ENCODE measurements at places on chromosomes 11 and 22.
A peak's percentile ranks its signal among the peaks of the same experiment; 100 is the strongest.

DNA sequence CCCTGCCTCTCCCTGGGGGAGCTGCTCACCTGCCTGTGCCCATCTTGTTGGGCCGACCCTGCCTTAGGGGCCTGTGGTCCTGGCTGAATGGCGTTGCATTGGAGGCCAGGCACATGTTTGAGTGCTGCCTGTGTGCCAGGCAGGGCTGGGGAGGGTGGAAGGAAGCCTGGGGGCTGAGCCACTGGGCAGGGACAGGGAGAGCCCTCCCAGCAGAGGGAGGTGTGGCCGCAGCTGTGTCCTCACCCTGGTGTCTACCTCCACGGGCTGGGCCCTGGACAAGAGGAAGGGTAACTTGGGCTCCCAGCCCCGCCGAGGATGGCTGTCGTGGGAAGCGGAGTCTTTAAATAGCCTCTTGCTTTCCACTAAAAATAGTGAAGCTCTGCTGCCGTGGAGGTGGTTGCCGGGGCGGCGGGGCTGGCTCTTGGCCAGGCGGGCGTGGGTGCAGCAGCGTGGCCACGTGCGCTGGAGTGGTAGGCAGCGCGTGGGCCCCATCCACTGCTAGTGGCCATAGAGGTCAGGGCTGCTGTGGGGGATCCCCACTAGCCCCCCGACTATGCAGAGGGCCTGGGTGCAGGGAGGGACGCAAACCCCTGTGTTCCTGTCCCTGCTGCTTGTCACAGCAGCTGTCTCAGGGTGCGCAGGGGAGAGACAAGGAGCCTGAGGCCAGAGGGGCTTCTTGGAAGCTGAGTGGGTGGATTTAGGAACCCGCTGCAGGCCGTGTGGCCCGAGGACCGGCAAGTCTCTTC lies 6.2 kb downstream of the ZDHHC8 start:
- DNase-seq, result no peak

DNA sequence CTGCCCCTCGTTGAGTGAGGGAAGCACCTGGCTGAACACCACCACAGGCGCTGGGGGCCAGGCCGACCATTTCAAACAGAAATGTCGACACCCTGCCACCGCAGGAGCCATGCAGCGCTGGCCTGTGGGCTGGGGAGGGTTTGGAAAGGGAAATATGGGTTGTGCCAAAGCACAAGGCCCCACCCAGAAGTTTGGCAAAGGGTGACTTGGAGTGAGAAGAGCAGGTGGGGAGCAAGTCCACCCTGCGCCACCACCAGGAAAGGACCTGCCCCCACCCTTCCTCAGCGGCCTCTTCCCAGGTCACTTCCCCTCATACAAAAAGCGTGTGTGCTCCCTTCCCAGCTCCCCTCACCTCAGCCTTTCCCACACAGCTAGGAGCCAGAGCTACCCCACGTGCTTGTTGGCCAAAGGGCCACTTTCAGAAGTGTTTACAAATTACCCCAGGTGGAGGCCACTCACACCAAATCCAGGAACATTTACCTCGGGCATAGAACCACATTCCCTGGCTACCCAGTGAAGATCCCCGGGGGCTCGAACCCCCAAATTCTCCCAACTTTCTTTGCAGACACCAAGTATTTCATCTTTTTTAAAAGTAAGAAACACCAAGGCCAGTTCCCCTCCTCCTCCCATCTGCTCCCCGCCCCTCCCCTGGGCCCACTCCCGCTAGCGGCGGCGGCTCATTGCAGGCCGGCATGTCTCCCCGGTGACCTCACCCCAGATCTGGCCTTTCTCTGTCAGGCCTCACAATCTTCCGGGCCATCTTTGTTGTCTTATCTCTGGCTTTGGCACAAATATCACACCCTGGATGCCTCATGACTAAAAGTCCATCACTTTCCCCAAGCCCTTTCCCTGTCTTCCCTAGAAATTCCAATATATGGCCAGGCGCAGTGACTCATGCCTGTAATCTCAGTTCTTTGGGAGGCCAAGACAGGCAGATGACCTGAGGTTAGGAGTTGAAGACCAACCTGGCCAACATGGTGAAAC lies 20.5 kb upstream of the SCGB1A1 start:
- no peak for DNase-seq

GRCh38 chr11:78748918-78749690 lies 174.4 kb upstream of the NARS2 start:
- DNase-seq, result no peak

GRCh38 chr11:69275178-69275577 lies 18.8 kb upstream of the MYEOV start:
- DNase-seq, result no peak

- no peak for DNase-seq
These were observed 645 bp downstream of the RTCB start for GRCh38 chr22:32411402-32411801.

- DNase-seq, result no peak
These were observed 186.0 kb upstream of the CNTN5 start for GRCh38 chr11:98834776-98835175.

- DNase-seq, result no peak
These were observed 193 bp upstream of the MALAT1 start for GRCh38 chr11:65498727-65498976.

DNA sequence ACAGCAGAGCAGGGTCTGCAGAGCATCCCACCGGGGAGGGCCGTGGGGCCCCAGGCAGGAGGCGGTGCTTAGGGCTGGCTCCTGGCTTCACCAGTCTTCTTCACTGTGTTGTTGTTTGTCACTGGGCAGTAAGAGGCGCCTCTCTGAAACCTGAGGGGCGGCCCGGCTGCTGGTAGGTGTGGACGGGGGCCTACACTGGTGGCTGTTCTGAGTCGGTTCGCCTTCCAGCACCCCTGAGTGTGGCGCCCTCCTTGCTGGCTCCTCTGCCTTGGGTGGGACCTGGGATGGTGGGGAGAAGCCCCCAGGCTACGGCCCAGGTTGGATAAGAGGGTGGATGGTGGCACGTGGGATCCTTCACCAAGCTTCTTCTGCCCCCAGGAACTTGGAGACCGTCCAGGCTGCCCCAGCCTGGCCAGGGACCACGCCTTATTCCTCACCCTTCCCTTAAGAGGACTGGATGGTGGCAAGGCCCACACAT lies 10.4 kb upstream of the GRAMD4 start:
- no peak for DNase-seq

DNA sequence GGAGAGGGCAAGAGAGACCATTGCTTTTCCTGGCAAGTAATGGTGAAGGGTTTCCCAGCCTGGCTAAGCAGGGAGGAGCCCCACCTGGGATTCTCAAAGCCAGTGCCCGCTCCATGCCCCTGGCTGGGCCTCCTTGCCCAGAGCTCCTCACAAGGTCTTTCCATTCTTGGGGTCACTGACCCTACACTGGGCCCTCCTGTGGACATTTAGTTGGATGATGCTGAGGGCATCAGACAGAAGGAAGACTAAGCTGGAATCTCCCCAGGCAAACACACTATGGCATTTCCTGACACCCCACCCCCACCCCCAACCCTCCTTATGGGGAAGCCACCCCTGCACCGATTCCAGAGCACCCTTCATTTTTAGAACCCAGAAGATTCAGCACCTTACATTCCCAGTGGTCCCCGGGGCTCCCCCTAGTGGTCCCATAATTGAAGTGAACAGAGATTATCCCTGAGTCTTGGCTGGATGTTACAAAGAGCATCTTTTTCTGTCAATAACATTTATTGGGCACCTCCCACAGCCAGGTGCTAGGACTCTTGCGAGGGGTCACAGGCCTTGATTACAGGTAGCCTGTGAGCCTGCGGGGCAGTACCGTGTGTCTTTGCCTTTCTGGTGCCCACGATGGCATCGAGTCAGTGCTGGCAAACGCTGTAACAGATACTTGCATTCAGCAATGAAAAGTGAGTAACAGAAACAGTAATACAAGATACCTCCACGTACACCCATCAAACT lies 548.5 kb downstream of the BUD13 start:
- DNase-seq, result peak; percentile 64

GRCh38 chr11:59802639-59803176 lies 7.9 kb downstream of the MRPL16 start:
- peak; percentile 34 for DNase-seq

GRCh38 chr11:12993626-12994025 lies 15.5 kb upstream of the RASSF10 start:
- DNase-seq, result no peak
